ENCODE measurements at places on chromosomes 2 and 18.

DNA sequence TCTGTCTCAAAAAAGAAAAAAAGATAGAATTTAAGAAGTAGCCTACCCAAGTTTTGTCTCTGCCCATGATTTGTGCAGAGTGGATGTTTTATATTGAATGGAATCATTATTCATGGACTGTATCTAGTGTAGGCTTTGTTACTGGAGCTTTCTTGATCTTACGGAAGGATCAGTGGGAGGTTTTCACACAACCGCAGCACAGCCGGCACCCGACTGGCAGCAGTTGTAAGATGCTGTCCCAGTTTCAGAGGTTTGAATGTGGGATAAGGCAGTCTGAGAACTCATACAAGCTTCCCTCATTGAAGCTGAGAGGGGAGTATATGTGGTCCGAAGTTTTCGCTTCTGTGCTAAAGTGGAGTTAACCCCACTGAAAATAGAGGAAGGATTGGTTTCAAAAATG lies 19.7 kb upstream of the SAG start:
- no peak for DNase-seq

- no peak for DNase-seq
These were observed 135.5 kb downstream of the MEIS1 start for GRCh38 chr2:66570471-66570870.

DNA sequence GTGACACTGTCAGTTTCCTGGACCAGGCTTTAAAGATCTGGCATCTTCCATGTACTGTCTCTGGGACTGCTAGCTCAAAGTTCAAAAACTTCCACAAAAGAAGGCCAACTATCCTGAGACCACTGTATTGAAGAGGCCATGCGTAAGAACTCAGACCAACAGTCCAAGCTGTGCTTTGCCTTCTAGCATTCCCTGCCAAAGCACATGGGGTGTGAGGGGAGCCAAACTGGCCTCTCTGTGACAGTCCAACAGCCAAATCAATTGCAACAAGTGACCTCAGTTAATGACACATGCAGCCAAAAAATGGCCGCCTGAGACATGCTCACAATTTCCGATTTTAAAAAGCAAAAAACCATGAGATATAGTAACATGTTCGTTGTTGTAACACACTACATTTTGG lies 160.3 kb upstream of the CDH19 start:
- no peak for DNase-seq

GRCh38 chr2:3814706-3815245 lies 111.4 kb downstream of the DCDC2C start:
- no peak for DNase-seq

DNA sequence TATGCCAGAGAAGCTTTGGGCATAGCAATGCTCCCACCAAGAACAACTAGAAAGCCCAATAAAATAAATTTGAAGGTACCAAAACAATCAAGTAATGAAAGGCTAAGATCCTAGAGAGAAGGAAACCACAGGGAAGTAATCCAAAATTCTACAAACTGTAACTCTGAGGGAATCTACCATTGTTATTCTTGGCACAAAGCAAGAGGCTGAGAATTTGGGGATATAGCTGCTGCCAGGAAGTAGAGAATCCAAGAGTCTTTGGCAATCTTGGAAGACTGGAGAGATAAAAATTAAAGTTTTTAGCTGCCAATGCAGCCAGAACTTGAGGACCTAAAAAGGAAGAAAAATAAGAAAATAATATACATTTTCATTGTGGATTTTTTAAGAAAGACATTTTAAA lies 68.5 kb downstream of the PIGN start:
- peak; percentile 88 for DNase-seq

DNA sequence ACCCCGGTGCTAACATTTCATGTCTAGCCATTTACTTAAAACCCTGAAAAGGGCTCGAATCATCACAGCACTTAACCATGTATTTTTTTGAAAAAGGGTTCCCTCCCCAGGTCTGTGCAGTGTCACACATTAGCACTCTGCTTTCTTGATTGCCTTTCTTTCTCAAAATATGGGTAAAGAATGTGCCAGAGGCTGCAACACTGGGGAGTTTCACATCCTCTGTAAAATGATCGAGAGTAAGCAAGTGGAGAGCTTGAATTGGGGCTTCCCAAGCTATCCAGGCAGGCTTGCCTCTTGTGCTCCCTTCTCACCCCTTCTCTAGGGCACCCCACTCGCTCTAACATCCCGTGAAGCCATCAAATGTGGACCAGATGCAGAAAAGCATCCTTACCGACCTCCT lies 177.0 kb upstream of the CCDC68 start:
- no peak for DNase-seq

- DNase-seq: peak; percentile 59
These were observed at the start of gene CHN1 for GRCh38 chr2:175004980-175005732. Gene CHN1, minus strand, starts transcription at chr2:175005381. Its CDS starts 469 bp downstream, at chr2:175004912.

- DNase-seq: no peak
These were observed 511 bp upstream of the TP53I3 start for GRCh38 chr2:24085200-24085489.

DNA sequence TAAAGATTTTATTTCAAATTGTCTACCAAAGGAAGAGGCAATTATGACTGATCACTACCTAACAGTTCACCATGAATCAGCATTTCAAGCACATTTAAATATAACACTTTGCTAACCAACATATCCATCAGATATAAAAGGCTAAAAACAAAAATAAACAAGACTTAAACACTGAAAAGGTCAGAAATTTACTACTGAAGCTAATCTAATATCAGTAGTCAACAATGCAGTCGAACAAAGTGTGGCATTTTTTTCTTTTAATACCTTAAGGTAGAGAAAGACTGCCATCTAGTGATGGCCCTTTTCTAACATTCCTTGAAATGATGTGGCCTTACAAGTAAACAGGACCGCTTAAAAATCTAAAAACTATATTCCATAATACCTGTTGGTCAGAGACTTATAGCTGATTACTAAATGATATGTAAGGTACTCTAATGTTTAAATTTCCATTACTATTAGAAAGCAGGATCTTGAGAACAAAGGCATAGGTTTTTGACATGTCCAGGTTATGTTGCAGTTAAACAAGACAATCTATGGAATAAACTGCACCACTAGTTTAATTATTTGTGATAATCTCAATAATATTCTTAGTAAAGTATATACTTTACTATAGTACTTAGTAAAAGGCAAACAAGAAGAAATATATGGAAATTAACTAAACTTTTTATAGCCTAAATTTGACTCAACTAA lies 80.0 kb downstream of the EXOC6B start:
- peak; percentile 88 for DNase-seq

DNA sequence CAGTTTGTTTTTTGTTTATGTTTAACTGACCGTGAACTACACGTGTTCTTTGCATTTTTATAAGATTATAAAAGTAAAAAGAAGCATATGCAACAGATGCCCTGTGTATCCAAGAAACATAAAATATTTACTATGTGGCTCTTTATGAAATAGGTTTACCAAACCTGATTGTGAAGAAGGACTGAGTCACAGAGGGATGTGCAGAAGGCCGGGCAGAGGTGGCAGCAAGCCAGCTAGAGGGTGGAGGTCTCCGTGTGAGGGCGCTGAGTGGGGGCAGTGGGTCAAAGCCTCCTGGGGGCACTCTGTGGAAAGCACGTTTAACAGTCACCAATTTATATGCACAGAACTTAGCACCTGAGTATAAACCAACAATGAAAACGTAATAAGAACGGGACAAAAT lies 97.2 kb downstream of the TMEM18 start:
- no peak for DNase-seq

GRCh38 chr2:69547984-69548715 lies 95.4 kb downstream of the AAK1 start:
- peak; percentile 43 for DNase-seq

GRCh38 chr2:29644949-29645348 lies 276.4 kb downstream of the ALK start:
- DNase-seq: no peak

Measured in fibroblast of pulmonary artery (primary cell).